LHCN-M2 (cell line): ENCODE measurements at places on chromosomes 6 and 20. TPM values are rescaled to one million over a fixed set of nuclear protein-coding genes. Genes with fewer than 3 reads are reported as not detected.

DNA sequence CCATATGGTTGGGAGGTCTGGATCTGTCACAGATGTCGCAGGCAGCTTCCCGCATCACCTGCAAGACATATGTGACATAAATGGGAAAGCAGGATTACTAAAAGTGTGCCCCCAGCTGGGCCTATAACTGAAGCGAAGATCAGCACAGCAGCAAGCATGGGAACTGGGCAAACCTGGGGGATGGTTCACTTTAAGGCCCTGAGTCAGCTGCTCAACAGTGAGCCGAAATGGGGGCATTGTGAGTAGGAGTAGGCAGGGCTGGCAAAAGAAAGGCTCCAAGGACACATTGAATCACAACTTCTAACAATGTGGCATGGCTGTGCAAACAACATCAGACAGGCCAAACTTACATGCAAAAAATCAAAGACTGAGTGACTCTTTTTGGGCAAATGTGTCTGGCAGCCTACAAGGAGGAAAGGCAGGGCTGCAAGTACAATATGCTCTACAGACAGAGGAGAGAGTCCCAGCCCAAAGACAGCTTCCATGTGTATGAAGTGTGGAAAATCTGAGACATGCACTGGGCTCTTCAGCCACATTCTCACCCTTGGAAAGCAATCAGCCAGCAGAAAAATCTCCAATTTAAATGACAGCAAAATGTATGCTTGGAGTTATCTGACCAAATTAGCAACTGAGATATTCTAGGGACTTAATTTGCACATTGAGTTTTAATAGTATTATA, 531.0 kb upstream of the MMS22L start:
- no peak for DNase-seq

DNA sequence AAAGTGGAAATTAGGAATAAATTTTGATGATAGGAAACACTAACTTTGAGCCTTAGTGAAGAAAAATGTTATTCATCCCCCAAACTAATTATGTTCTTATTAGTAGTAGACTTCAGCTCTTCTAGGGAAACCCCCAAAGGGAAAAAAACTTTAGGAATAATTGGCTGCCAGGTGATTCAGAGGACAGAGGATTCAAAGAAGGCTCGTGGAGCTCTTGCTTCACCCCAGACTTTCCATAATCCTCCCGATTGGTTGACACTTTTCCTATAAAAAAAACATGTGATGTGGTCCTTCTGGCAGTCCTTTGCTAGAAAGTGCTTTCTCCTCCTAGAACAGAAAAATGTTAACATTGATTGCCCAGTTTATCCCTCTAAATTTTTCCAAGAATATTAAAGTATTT, 5.6 kb upstream of the CCDC170 start:
- DNase-seq: no peak

TMEM30A gene
- 107 and 111 TPM in 2 replicates for total RNA-seq

FAM217A gene
- not detected in 2 replicates for total RNA-seq

CLIC5 gene
- not detected in 2 replicates for total RNA-seq

UBE2C gene
- 235 and 279 TPM in 2 replicates for total RNA-seq

PRICKLE4 gene
- 1.7 and 3.1 TPM in 2 replicates for total RNA-seq
